Mucosa of descending colon (tissue), 3 donors: ENCODE measurements at places on chromosomes 5 and 9.
A peak's percentile ranks its signal among the peaks of the same experiment; 100 is the strongest.

DNA sequence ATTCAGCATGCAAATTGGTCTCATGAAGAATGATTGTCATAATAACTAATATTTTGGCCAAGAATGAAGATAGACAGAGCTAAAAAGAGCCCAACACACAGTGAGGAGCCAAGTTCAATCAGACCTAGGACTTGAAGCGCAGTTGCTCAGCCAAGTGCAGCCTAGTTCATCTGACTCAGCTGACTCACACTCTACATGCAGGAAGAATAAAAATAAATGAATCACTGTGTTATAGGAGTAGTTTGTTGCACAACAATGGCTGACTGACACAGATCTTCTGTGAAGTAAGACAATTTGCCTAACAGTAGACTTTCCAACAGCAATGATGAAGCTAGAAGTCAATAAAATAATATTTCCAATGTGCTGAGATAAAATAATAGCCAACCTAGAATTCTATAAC, 261.5 kb downstream of the CEMIP2 start:
- no peak for DNase-seq

- no peak for DNase-seq
These were observed 25.0 kb upstream of the GSN start for GRCh38 chr9:121242959-121243346.

- DNase-seq: no peak
These were observed 532.5 kb downstream of the RAB3C start for GRCh38 chr5:59115345-59115744.

DNA sequence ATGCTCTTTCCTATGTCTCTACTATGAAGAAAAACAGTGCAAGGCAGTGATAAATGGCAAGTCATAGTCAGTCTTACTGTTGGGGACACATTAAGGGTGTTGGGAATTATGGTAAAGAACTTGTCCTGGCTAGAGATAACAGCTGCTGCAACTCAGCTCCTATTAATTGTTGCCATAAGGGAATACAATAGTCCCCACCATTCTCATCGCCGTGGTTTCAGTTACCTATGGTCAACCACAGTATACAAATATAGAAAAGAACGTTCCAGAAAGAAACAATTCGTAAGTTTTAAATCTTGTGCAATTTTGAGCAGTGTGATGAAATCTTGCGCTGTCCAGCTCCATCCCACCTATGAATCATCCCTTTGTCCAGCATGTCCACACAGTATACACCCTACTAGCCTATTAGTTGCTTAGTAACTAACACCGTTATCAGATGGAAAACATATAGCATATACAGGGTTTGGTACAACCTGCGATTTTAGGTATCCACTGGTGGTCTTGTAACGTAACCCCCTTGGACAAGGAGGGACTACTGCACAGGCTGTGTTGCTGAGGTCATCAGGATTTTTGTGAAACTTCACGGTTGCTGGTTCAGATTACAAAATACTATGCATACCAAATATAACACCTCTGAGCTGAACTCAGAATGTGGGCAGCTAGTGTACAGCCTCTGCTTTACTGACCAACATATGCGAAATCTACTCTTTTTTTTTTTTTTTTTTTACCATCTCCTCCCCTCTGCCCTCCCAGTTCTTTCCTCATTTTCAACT, 53.5 kb downstream of the ZFR start:
- no peak for DNase-seq

GRCh38 chr9:87442451-87442850, 55.2 kb upstream of the DAPK1 start:
- no peak for DNase-seq

DNA sequence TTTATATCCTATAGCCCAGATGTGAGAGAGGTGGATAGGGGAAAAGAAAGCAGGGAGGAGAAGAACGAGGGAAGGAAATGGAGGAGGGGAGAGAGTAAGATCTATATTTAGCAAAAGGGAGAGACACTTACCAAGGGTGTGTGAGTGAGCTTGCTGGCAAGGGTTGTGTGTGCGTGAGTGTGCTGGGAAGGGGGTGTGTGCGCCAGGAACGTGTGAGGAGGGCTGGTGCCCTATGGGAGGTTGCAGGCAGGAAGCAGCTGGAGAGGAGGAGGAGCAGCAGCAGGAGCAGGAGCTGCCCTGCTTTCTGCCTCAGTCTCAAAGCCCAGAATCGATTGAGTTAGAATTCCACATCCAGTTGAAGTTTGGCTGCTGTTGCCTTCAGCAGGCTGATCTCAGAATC, 148.3 kb upstream of the RUSC2 start:
- DNase-seq: peak; percentile 53

DNA sequence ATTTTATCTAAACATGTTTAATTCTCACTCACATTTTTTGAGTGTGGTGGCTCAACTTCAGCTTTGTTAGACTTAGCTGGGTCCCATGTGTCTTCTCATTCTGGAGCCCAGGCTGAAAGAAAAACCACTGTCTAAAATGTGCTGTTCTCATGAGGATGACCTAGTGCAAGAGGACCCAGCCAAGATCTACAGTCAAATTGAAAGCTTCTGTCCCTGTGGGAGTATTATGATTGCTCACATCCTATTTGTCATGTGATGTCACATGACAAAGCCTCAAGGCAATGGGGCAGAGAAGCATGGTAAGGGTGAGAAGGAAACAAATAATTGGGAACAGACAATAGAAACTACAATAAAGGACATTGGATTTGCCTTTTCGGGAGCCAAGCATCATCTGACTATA, 113.4 kb upstream of the ASTN2 start:
- DNase-seq: no peak

DNA sequence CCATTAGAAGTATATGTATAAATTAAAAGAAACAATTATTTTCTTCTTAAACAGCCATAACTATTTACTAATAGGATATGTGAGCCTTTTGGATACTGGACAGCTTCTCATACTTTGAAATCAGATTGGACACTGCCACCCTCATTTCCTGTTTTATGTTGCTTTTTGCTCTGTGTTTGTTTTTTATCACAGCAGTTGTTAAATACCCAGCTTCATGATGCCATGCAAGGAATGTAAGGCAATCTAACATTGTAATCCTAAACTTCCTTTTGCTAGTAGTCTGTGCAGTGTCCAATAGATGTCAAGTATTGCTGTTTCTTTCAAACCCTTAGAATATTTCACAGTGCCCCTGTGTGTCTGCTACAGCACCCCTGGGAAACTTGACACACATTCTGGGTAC, 56.2 kb downstream of the CNTLN start:
- DNase-seq: no peak

DNA sequence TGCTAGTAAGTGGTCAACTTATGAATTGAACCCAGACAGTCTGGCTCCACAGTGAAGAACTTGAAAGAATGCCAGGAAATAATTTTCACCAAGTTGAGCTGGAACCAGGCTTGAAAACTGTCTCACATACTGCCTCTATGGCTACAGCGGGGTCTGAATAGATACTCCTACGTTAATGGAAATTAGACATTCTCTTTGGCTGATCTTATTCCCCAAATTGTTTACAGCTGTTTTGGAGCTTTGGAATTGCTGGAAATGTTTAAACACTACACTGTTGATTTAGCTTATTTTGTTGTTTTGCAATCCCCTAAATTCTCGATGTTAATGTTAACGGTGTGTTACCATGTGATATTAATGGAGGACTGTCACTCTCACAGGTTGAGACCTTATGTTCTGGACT, 146.4 kb downstream of the FBXL7 start:
- no peak for DNase-seq

- DNase-seq: no peak
These were observed 51.7 kb downstream of the FBXW11 start for GRCh38 chr5:171954721-171955120.

- no peak for DNase-seq
These were observed 20.2 kb downstream of the HNRNPH1 start for GRCh38 chr5:179603308-179603707.

- no peak for DNase-seq
These were observed 125.2 kb upstream of the CDH18 start for GRCh38 chr5:20113031-20113715.

- DNase-seq: no peak
These were observed 186.2 kb downstream of the DENND1A start for GRCh38 chr9:123743737-123744136.

DNA sequence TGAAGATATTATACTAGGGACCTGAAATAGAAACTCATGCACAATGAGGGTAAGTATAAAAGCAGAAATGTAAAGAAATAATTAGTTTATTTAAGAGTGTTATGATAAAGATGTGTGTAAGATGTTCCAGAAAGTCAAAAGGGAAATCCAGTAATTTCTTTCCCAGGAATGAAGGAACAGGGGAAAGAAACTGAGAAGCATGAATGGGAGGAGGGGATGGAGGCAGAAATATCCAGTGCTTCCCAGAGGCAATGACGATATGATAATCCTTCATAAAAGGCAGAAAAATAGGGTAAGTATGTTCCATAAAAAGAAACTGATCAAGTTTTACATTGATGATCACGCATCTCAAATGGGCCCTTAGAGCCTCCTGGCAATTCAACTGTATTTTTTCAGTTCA, 120.7 kb upstream of the LPAR1 start:
- no peak for DNase-seq

DNA sequence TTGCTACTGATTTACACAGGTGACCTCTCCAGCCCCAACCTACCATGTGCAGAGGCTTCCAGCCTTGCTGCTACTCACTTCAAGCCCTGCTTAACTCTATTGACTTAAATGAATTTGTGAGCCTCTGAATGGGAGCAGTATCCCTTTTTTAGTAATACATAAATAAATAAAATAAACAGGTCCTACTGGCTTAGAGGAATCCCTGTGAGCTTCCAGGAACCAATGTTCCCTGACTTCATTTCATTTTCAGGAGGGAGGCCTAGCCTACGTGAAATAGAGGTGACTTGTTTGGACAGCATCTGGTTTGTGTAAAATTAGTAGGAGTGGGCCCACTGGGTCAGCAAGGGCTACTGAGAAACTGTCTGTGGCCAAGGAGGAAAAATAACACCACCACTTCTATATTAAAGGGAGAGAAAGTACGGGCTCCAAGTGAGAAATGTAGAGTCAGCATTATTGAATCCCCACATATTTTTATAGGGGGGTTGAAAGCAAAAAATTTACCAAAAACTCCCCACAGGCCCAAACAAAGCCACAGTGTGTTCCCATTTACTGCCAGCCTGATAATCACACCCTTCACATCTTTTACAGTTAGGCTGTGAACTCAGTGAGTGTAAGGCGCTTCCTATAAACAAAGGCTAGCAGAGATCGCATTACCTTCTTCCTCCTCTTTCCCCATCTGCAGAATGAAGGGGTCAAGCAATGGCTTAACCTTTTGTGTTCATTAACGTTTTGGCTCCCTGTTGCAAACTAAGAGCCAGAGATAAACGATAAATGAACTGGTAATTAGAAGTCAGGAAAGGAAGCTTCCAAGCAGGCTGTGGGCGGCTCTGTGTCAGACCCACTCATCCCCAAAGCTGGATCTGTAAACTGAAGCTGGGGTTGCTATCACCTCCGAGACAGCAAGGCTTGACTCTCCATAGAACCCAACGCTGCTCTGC, 138.8 kb upstream of the LIFR start:
- DNase-seq: no peak

GRCh38 chr5:35832762-35833161, 23.9 kb upstream of the IL7R start:
- DNase-seq: no peak

DNA sequence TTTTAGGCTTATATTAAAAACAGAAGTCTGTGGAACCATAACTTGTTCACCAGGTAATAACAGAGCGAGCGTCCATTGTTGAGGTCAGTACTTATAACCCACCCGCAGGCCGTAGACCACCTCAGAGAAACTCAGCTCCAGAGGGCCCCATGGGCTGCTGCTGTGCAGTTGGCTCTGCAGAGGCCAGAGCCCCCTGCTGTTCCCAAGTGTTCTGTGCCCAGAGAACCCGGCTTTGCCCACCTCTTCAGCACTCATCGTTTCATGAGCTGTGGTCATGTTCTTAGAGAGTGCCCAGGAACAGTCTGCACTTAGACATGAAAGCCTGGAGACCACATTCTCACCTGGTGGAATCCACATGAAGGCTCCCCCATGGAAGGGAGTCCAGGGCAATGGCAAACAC, 50.4 kb upstream of the SLC2A8 start:
- DNase-seq: no peak

GRCh38 chr5:43773478-43773844, 170.5 kb downstream of the NNT start:
- no peak for DNase-seq

DNA sequence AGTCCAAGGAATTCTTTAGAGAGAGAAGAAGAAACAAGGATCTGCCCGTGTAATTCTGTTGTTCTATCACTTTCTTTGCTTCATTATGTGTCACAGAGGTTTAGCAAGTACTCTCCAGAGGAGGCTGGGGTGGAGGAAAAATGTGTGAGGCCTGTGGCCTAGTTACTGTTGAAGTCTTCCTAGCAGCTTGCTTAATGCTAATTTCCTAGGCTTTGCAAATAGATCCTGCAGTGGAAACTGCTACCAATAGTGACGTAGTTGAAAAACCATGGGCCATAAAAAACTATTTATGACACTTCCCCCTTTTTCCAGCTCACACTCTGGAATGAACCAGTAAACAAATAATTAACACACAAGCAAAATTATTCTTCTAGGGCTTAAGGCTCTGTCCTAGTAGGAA, 27.0 kb upstream of the C9orf72 start:
- DNase-seq: no peak

GRCh38 chr9:114299286-114300152, 23.4 kb upstream of the ORM1 start:
- DNase-seq: no peak

DNA sequence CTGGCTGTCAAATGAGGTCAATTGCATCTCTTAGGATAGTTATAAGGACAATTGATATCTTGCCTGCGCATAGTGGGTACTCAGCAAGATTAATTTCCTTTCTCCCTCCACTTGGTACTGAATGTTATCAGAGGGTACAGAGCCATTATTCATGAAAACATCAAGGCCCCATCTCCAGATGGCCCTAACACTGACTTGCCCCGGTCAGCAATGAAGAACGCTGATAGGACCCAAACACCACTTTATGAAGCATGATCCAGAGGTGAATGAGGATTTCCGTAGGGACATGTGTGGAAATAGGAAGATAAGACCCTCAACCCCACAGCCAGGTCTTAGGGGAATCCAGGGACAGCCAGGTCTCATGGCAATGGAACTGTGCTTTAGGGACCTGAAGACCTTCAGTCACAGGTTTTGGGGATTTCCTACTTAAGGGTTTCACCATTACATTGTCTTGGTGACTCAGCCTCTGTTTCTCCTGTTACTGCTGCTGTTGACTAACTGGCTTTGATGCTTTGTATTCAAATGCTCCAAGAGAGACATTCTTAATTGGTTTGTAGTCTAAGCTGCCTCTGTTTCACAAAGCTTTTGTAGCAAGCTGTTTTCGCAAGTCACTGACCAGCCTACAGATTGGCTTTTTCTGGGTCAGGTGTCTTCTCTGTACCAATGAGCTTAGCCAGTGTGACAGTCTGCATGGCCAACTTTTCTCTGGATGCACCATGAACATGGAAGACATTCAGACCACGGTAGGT, 35.3 kb upstream of the IQGAP2 start:
- DNase-seq: no peak

- no peak for DNase-seq
These were observed 102.2 kb upstream of the SPRY4 start for GRCh38 chr5:142427015-142427364.

- DNase-seq: no peak
These were observed 96.3 kb upstream of the TMEM161B start for GRCh38 chr5:88364991-88365390.
